ENCODE measurements at places on chromosomes 12 and 14. TPM values are rescaled to one million over a fixed set of nuclear protein-coding genes. Genes with fewer than 3 reads are reported as not detected.

DNA sequence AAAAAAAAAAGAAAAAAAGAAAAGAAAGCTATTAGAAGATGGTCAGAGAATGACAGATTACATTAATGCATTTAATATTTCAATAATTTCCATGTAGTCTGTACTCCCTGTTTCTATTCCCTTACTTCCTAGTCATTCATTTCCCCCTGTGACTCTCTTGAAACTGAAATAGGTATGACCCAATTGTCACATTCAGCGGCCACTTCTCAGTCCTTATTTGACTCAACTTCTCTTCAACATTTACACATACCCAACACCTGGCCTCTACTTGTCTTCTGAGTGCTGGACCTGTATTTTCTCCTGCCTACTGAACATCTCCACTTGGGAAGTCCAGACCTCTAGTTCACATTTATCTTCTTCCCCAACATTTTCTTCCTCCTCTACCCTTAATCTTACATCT is 7.2 kb downstream of the EEA1 start:
- DNase-seq = no peak

GRCh38 chr12:55008944-55009585 is 10.7 kb upstream of the NEUROD4 start:
- DNase-seq = no peak

GRCh38 chr14:85461432-85462133 is 68.4 kb upstream of the FLRT2 start:
- no peak for DNase-seq

- DNase-seq = no peak
Measured at GRCh38 chr12:93402333-93403311, 24.9 kb downstream of the NUDT4 start.

- DNase-seq = no peak
Measured at GRCh38 chr12:123762715-123763052, 583 bp downstream of the DNAH10 start.

- DNase-seq = no peak
Measured at GRCh38 chr14:101037021-101037817, 133.7 kb upstream of the RTL1 start.

GRCh38 chr14:68397371-68397811 is 395.5 kb downstream of the ZFP36L1 start:
- DNase-seq = no peak

- no peak for DNase-seq
Measured at GRCh38 chr12:130074661-130075406, 87.4 kb upstream of the FZD10 start.

DNA sequence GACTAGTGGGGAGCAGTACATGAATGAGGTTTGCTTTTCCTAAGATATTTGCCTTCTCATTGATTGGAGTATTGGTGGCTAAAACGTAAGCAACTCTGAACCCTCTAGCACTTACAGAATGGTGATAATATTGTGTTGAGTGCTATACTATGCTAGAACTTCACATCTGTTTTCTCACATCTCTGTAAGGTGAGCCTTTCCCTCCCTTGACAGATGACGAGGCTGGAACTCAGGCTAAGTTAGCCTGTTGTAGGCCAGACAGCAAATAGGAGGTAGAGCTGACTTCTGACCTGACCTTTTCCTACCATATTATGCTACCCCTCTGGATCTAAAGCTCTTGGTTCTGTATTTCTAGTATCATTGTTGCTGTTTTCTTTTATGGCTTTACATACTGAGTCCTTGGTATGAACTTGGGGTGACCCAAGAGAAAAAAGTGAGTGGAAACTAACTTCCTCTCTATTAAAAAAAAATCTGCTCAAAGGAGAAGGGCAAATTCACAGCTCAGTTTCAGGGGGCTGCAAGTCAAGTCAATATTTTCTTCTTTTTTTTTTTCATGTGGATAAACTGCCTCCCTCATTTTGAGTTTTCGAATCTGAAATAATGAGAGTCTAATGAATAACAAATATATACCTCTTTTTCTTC is 85.9 kb downstream of the CRADD start:
- DNase-seq = no peak

- DNase-seq = no peak
Measured at GRCh38 chr12:95673576-95673975, 117.0 kb downstream of the NTN4 start.

DNA sequence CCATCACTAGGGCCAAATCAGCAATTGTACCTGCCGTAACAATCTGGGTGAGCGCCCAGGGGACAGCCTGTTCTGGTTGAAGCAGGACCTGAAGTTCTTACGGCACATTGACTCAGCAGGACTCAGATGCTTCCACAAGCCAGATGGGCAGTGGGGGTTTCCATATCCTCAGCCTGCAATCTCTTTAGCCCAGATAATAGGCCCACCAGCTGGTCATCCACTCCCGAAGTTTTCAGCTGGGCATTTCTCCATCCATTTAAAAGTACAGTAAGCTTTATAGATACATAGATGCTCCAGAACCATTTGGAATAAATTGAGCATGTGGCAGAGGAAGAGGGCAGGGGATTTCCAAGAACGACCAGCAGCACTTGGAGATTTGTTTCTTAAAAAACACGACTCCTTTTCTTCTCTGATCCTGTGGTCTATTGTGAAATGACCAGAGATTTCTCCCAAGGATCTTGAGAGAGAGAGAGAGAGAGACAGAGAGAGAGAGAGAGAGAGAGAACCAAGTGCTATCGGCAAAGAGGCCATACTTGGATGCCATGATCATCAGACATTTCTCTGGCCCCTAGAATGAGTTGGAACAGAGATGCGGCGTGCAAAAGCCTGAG is 74.8 kb upstream of the PLXNC1 start:
- no peak for DNase-seq

DNA sequence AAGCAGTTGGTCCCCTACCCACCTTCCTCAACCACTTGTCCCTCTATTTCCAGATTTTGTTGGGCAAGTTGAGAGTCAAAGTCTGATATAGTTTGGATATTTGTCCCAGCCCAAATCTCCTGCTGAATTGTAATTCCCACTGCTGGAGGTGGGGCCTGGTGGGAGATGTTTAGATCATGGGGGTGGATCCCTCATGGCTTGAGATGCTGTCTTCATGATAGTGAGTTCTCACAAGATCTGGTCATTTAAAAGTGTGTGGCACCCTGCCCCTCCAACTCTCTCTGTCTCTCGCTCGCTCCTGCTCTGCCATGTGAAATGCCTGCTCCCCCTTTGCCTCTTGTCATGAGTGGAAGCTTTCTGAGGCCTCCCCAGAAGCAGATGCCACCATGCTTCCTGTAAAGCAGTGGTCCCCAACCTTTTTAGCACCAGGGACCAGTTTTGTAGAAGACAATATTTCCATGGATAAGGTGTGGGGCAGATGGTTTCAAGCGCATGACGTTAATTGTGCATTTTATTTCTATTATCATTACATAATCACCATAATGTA is 37.3 kb upstream of the BCL11B start:
- DNase-seq = no peak

KCNMB4 gene
- total RNA-seq = 0.13 TPM

KCNJ8 gene
- not detected for total RNA-seq

OAS2 gene
- 2.7 TPM for total RNA-seq

TRHDE gene
- 1.9 TPM for total RNA-seq

All from Panc1 (cell line).